8988T (cell line): ENCODE measurements at places on chromosomes 7 and 10.

DNA sequence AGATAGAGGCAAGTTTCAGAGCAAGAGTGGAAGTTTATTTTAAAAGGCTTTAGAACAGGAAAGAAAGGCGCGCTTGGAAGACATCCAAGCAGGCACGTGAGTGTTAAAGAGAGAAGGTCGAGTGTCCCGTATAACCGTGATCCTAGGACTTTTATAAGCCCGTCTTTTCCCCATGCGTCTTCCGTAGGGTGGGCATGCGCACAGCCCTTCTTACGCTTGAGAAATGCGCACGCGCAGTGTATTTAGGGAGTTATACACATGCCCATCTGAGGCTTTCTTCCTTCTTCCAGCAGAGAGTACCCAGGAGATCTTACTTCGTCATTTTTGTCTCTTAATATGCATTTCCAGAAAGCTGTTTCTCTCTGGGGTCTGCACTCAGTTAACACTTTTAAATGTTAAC is 52.4 kb downstream of the CALD1 start:
- no peak for DNase-seq

DNA sequence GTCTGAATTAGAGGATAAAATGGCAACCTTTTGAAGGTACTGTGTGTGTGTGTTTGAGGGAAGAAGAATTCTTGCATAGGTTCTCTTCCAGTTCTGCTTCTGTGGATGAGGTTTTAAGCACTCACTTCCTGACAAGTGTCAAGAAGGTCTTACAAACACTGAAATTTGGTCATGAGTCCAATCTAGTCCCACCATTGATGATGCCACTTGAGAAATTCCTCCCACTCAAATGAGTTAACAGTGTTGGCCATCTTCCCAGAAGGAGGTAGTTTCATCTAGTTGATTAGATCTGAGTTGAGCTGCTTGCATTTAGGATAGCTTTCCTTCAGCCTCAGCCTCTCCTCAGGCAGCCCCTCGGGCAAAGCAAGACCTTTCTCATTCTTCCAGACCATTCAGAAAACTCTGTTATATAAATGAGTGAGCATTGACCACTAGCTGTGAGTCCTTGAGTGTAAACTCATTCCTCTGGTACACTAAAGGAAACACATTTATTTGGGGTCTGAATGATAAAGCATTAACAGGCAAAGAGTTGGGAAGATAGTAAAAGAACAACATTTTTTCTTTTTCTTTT is 189.5 kb downstream of the TRIL start:
- DNase-seq: no peak

- no peak for DNase-seq
These were observed 17.6 kb downstream of the ITGB8 start for GRCh38 chr7:20348125-20348807.

DNA sequence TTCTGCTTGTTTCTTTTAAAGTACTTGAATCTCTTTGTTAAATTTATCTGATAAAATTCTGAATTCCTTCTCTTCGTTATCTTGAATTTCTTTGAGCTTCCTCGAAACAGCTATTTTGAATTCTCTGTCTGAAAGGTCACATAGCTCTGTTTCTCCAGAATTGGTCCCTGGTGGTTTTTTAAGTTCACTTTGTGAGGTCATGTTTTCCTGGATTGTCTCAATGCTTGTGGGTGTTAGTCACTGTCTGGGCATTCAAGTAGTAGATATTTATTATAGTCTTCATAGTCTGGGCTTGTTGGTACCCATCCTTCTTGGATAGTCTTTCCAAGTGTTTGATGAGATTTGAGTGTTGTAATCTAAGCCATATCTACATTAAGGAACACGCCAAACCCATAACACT is 1060.6 kb downstream of the LRMDA start:
- DNase-seq: no peak

DNA sequence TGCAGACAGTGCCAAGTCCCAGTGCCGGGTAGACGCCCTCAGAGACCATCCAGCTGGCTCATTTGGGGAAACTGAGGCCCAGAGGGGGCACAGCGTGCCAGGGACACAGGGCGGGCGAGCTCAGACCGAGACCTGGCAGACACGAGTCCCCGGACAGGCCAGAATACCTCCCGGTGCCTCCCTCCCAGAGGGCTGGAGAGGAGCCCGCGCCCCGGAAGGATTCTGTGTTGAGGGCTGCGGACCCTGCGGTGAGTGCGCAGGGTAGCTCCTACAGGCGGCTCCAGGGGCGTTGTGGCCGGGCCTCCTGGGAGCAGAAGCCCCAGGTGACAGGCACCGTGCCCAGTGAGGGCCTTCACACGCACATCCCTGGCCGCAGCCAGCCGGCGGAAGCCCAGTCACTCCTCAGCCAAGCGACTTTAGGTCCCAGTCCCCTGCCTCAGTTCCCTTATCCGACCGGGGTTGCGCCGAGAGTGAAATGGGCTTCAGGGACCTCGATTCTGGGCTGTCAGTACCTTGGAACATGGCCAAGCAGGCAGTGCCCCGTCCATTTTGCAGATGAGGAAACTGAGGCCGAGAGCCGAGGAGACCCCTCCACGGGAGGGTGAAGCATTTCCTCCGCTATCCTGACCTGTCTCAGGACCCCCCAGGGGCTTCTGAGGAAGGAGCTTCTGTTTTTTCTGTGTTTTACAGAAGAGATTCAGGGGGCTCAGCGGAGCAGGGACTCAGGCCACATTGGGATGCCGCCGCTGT is 73.6 kb downstream of the ELFN1 start:
- DNase-seq: peak; percentile 42

DNA sequence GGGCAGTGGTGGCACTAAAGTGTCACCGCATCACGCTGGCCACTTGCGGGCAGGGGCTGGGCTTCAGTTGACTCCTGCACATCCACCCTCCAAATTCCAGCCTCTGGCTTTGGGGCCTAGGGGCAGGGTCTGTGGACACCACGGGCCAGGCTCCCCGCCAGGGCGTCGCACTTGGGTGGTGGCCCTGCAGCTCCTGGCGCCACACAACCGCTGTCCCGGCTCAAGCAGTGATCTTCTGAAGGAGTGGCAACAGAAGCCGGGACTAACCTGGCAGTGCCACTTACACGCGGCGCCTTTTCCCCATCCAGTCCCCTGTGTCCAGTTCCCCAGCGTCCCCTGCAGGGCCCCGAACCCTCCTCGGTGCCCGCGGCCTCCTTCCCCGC is 134.3 kb upstream of the ZNF92 start:
- no peak for DNase-seq

GRCh38 chr7:92158660-92159575 is 20.0 kb downstream of the LRRD1 start:
- no peak for DNase-seq

DNA sequence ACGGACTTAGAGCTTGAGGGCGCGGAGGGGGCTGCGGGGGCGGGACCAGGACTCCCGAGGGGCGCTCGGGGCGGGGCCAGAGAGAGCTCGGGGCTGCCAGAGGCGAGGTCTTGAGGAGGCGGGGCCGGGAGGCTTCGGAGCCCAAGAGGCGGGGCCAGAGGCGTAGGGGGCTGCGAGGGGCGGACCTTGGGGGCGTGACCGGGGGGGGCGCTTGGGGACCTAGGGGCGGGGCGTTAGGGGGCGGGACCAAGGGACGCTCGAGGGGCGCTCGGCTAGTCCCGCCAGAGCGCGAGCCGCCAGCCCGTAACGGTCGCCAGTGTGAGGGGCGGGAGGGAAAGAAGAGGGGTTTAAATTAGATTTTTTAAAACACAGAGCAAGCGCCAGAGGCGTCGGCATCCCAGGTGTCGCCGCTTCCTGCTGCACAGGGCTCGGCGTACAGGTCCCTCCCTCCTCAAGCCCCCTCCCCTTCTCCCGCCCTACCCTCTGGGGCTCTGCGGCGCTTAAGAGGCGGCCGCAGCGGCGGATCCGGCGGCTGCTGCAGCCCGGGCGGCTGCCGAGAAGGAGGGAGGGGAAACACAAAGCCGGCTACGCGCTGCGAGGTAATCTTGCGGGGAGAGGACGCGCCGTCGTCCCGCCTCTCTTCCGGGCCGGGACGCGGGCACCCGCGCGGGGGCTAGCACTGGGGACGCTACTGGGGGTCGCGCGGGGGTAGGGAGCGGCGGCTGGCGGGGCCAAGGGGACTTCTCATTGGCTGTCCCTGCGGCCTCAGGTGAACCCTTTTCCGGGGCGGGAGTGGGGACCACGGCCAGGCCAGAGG is at the start of gene ADD3:
ADD3 (plus strand) TSS at position 284 of the 817 bp plus-strand sequence. CDS start 92,670 bp downstream, outside the sequence.
- peak; percentile 75 for DNase-seq

GRCh38 chr7:44112231-44112996 is 8.3 kb downstream of the AEBP1 start:
- no peak for DNase-seq

DNA sequence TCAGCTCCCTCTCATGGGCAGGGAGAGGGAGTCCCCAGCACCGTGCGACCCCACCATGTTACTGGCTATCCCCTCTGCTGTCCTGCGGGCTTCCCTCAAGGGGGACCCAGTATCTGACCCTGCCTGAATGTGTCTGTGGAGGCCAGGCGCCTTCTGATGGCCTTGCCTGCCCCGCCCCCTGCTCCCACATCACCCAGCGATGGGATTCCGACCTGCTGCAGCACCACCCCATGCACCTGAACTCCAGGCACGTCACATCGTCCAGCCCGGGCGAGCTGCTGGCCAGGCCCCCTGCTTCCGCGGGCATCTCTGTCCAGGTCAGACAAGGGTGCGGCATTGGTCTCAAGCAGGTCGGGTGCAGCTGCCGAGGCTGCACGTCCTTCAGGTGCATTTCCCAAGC is 19.0 kb downstream of the LRRC27 start:
- no peak for DNase-seq

DNA sequence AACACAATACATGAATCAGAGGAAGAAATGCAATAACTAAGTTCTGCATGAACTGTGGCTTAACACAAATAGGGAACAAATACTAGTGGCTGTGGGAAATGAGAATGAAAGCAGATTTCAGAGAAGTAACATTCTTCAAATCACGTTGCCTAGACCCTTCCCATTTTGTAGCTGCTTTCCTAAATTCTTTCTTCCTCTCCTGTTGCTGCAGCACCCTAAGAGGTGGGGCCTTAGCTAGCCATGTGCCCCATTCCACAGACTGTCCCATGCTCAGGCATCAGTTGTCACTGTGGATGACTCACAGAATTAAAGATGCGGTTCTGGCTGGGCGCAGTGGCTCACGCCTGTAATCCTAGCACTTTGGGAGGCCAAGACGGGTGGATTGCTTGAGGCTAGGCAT is 704.7 kb upstream of the C7orf33 start:
- no peak for DNase-seq

- no peak for DNase-seq
These were observed 35.9 kb downstream of the MTURN start for GRCh38 chr7:30170476-30171205.

DNA sequence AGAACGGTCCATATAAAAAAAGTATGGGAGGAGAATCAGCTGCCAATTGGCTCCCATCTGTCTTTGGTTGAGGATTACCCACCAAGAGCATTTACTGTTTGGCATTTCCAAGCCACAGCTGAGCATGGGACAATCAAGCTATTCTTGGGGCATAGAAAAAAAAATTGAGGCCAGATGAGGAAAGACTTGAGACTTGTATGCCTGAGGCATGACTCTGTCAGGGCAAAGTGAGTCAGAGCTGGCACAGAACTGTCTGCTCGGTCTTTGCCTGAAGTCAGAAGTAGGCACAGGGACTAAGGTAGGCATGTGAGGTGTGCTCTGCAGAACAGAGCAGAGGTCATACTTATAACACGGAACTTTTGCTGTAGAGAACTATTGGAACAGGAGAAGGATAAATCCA is 126.5 kb upstream of the CHRM2 start:
- no peak for DNase-seq

GRCh38 chr7:94067047-94067446 is 62.9 kb upstream of the BET1 start:
- no peak for DNase-seq

GRCh38 chr7:155190688-155191087 is 107.0 kb upstream of the INSIG1 start:
- DNase-seq: peak; percentile 49

DNA sequence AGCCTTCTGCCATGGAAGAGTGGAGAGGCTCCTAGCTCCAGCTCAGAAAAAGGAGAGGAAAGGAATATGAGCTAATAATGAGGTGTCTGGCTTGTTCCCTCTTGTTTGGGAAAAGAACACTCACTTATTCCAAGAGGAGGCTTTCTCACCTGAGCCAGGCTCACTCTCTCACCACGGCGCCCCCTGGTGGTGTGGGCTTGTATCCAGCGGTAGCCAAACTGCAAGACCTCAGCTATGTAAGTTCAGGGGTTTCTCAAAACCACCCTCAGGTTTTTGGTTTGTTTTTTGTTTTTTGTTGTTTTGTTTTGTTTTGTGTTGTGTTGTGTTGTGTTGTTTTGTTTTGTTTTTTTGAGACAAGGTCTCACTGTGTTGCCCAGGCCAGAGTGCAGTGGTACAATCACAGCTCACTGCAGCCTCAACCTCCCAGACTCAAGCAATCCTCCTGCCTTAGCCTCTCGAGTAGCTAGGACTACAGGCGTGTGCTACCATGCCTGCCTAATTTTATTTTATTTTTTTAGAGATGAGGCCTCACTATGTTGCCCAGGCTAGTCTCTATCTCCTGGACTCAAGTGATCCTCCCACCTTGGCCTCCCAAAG is 124.0 kb downstream of the TMEM130 start:
- peak; percentile 50 for DNase-seq

- no peak for DNase-seq
These were observed 97.6 kb downstream of the LYZL1 start for GRCh38 chr10:29386342-29386999.

- no peak for DNase-seq
These were observed 153.0 kb upstream of the PRPS1L1 start for GRCh38 chr7:18180685-18181084.

GRCh38 chr10:48487244-48487643 is 117.6 kb downstream of the ARHGAP22 start:
- DNase-seq: no peak

DNA sequence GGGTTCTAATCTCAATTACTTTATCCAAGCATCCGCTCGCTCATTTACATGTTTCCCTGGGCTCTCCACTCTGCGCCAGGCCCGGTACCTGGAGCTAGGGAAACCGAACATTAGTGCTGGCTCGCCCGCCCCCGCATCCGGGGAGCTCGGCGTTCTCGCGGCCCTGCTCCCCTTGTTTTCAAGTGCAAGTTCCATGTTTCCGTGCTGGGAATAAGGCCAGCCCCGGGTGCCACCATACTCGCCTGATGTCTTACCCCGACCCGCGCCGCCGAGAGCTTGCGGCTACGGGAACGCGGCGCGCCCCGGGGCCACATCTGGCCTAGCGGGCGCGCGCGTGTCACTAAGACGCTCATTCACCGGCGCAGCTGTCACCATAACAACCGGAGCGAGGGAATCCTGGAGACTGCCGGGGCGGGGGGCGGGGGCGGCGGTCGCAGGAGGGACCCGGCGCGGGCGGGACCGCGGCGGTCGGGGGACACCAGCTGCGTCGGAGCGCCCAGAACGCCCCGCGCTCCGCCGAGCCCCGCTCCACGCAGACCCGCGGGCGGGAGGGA is at the start of gene NEURL1:
NEURL1 (plus strand) TSS at position 344 of the 554 bp plus-strand sequence. CDS start 683 bp downstream, outside the sequence.
- no peak for DNase-seq

GRCh38 chr7:56030340-56030739 is 20.9 kb downstream of the PSPH start:
- no peak for DNase-seq

GRCh38 chr10:26488344-26488743 is 50.2 kb downstream of the APBB1IP start:
- DNase-seq: no peak

GRCh38 chr7:47945261-47946015 is 2.8 kb downstream of the PKD1L1 start:
- no peak for DNase-seq
